ENCODE measurements at places on chromosomes 6 and 20.
A peak's percentile ranks its signal among the peaks of the same experiment; 100 is the strongest.

GRCh38 chr6:100461917-100462705, 2.6 kb downstream of the SIM1 start:
- DNase-seq: no peak

DNA sequence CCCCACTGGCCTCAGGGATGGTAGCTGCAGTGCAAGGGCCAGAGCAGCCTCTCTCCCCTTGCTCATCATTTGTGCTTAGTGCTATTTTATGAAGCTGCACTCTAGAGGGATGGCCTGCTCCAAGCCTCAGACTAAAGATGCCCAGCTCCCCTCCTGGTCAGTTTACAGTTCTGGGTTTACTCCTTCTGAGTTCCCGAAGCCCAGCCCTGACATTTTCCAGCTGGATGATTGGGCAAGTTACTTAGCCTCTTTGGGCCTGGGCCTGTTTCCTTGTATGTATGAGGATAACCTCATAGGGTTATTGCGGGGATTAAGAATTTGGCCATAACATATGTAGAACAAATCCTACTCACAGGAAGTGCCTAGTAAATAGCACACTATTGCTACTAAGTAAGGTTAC, 31.8 kb upstream of the EMILIN3 start:
- DNase-seq: no peak

DNA sequence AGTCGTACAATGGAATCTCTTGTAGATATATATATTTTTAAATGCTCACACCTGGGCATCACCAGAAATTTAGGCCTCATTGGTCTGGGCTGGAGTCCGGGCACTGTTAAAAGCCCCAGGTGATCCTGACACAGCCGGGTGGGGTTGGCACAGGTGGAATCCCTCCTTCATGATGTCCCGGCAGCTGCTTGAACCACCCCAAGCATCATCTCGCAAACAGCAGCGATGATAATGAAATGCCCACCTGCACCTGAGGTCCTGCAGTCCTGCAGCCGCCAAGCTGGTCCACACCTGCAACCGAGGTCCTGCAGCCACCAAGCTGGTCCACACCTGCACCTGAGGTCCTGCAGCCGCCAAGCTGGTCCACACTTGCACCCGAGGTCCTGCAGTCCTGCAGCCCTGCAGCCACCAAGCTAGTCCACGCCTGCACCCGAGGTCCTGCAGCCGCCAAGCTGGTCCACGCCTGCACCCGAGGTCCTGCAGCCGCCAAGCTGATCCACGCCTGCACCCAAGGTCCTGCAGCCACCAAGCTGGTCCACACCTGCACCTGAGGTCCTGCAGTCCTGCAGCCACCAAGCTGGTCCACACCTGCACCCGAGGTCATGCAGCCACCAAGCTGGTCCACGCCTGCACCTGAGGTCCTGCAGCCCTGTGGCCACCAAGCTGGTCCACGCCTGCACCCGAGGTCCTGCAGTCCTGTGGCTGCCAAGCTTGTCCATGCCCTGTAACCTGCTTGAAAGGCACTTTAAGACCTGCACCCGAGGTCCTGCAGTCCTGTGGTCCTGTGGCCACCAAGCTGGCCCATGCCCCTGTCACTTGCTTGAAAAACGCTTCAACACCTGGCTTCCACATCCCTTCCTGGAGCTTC, 261.2 kb downstream of the DLL1 start:
- DNase-seq: no peak

DNA sequence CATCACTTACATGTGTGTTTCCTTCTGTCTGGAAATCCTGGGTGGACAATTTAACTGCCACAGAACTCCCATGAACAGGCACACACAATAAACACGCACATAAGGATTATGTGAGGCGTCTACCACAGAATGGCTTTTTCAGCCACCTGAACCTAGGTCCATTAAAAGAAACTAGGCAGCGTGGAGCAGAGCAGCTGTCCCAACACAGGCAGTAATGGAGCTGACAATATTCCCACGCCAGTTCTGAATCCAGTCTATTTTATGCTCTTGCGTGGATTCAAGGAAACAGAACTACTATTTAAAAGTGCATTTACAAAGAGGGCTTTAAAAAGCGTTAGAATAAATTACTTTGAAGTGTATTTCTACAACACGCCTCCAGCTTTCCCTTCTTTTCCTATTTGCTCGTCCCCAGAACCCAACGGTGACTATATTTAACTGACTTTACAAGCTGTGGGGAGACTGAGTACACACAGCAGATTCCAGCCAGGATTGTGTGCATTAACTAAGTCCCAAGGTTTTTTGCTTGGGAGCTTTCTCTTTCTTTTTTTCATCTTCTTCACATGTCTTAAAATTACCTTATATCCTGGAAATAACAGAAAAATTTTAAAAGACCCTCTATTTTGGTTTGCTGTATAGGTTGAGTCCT, 95.9 kb downstream of the GMDS start:
- DNase-seq: no peak

DNA sequence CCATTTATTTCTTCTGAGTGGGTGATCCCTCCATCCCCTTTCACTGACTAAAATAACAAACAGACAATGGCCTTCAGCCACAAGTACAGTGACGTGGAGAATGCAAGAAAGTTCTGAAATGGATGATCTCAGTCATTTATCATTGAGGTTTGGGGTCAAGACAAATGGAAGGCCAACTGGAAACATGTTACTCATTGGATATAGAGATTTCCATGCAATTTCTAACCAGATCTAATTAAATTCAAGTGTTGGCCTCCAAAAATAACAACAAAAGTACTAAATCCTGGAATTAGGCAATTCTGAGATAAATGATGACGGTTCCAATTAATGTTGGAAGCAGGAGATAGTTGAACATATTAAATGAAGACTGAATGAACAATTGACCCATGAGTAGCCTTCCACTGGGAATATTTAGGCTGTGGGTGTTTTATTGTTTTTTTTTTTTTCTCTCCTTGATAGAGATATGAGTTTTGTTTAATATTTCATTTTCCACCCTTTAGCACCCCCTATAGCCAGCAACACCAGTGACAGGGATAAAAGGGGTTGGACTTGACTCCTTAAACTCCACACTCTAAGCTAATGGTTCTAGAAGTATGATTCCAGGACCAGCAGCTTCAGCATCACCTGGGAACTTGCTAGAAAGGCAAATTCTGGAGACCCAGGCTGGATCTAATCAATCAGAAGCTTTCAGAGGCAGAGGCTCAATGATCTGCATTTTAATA, 112.8 kb downstream of the BCAS1 start:
- DNase-seq: no peak

- DNase-seq: no peak
Observed at GRCh38 chr6:73802366-73802765, 106.4 kb downstream of the CD109 start.

DNA sequence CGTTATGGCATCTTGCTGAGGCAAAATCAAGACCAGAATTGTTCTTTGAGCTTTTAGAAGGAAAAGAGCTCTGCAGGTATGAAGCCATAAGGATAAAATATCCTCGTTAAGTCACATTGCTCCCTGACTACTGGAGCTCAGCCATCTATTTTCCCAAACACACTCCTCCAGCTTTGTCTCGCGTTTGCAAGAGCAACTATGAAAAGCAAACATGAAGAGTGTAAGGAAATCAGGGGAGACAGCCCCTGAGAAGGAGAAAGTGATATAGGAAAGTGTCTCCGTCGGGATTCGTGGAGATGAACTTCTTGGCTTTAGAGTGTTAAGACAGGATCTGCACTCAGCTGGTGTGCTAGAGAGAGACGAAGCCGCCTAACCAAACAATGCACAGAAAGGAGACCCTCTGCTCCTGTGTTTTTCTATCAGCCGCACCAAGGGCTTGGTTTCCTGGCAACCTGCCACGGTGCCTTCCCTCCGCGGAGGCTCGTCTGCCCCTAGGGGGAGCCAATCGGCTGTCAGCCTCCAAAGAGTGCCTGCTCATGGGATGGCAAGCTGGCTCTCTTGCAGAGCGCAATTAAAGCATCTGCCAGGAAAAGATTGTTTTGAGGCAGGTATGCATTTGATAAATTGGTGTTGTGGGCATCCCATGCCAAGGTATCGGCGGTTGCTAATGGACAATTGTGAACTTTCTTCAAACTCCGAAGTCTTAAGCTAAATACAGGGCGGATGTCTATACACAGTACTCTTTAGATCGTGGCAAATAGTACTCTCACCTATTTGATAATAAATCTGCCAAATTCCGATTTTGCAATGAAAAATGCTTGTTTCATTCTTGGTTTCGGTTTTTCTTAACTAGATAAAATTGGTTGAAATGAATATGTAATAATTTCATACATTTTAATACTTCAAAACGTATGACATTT, 603.2 kb downstream of the RNF144B start:
- peak; percentile 94 for DNase-seq

DNA sequence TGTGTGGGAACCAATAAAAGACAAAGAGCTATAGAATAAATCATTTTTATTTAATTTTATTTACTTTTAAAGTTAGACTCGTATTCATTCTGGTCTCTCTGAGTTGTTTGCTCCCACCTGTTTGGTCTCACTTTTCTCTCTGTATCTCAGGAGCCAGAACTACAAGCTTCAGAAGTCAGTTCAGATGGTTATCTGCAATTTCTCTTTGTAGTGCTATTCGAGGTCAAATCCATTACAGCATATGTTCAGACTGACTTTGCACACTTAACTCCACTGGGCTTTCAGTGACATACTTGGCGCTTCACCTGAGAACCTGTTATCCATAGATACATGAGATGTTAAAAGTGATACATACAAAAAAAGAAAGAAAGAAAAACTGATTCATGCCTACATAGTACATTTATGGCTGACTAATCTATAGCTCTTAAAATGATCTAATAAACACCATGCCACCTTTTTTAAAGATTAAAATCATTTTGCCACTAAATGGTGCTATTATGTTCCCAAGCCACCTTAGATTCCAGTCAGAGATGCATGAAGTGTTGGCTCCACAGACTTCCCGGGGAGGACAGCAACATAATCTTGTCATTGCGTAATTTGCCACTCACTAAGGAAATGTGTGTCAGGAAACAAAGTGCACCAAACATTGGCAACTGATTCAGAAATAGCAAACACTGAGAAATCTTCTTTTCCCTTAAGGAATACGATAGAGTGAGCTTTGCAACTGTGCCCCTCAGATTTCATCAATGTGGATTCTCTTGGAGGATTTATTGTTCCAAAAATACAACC, 396.7 kb downstream of the HACE1 start:
- DNase-seq: no peak

DNA sequence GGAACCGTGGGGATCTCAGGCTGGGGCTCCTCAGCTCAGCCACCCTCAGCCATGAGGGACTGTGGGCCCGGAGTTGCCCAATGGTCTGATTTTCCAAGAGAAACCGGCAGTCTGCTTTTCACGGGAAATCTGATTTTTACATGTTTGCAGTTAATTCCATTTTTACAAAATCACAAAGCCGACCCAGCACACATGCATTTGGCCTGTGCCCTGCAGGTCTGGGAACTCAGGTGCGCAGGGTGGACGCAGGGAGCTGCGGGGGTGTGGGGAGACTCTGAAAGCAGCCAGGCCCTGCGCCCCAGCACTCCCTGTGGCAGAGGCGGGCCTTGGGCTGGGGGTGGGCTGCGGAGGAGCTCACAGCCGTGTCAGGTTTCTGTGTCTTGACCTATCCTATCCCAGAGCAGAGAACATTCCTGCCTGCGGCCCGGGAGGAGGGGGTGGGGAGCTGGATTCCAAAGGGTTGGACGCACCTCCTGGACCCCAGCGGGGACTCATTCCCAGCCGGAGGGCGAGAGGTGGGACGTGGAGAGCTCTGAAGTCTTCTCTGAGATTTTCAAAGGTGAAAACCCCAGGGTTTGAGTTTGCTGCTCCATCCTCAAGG, 60.6 kb downstream of the ADNP start:
- no peak for DNase-seq

DNA sequence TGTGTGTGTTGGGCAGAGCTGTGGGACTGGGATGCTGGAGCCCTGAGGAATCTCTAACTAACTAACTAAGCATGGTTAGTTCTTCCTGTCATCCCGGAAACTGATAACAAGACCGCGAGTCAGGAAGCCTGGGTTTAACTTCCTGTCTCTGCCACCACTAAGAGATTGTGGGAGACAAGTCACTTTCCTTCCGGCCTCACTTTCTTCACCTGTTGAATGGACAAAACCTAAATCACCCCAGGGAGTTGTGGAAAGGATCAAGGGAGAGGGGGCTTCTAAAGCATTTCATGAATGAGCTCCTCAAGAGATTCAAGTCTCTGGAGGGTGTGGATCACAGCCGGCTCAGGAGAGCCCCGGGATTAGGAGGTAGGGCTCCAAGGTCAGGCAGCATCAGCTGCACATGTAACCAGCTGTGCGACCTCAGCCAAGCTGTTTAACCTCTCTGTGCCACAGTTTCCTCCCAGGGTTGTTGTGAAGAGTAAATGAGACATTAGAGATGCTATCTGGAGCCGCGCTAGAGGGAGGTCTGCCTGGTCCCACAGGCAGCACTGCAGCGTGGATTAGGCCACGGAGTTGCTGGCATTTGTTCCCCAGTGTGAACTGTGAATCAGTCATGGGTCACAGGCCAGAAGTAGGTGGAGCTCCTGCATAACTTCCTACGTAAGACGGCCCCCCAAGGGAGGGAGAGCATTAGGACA, 105.1 kb downstream of the TOX2 start:
- DNase-seq: no peak

- no peak for DNase-seq
Observed at GRCh38 chr6:30735668-30736314, 6.7 kb downstream of the FLOT1 start.

GRCh38 chr20:22403022-22403631, 181.2 kb downstream of the FOXA2 start:
- peak; percentile 84 for DNase-seq

- DNase-seq: no peak
Observed at GRCh38 chr6:98949589-98949988, 1.8 kb upstream of the FBXL4 start.

- DNase-seq: no peak
Observed at GRCh38 chr20:32962053-32962452, 42.2 kb downstream of the SUN5 start.

DNA sequence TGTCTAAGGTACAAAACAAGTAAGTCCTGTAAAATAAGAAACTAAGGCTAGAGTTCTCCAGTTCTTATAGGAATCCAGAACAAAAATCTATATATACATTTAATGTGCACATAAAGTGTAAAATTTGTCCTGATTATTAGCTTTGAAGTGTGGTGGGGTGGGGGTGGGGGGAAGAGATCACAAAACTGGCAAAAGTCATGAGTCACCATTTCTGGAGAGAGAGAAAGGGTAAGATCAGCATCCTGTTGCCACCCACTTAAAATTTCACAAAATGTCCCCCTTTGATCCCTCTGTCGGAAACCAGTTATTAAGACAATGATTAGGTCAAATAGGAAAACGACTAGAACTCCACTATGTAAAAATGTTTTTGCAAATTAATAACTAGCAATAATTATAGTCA, 482.0 kb upstream of the POU3F2 start:
- no peak for DNase-seq
